Uterus (tissue), 4 donors: ENCODE measurements at places on chromosomes 5 and 9.
A peak's percentile ranks its signal among the peaks of the same experiment; 100 is the strongest.

GRCh38 chr5:139379626-139380449, 3.3 kb downstream of the SLC23A1 start:
- DNase-seq, result no peak

DNA sequence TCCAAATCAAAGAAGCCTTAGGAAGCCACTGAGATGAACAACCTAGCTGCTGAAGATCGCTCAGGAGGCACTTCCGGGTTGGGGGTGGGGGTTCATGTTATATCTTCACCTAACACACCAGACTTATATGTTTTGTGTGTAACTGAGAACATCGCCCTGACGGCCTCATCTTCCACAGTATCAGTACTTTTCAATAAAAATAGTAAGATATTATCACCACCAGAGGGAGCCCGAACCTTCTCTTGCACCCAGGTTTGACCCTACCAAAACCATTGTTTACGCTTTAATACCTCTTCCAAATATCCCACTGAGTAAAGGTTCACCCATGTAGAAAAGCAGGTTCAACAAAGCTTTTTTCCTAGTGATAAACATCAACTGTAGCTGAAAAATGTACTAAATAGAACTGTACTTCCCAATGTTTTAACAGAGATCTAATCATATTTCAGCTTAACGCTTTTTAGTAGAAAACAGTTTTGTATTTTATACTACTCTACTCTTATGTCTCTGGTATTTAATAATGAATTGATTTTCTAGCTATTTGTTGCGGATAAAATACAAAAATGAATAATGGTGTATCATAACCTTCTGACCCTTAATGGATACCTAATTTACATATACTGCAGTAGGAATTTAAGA, 244.0 kb downstream of the EPB41L4A start:
- DNase-seq, result peak; percentile 15

GRCh38 chr9:114733816-114734215, 51.8 kb upstream of the TEX48 start:
- DNase-seq, result no peak

DNA sequence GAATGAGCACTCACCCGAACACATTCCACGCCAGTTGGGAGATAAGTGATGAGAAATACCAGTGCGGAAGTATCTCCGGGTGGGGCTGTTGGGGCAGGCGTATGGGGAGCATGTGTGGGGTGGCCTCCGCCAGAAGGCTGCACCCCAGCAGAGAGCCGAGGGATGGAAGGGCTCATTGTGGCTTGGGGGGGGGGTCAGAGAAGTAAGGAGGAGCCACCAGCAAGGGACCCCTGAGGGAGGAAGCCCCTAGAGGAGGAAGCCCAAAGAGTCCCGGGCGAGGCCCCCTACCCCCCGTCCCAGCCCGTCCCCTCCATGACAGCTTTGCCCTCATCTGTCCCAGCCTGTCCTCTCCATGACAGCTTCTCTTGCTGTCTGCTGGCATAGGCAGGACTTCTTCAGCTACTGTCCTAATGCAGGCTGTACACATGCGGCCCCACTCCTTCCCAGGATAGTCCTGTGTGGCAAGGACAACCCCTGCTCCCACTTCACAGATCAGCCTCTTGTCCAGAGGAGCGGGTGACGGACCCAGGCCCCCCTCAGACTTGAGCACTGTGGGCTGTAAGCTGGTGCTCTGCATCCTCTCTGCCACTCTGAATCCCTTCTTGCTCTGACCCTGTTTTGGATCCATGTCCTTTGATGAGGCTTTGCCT, 239.6 kb downstream of the CACNA1B start:
- DNase-seq, result no peak

DNA sequence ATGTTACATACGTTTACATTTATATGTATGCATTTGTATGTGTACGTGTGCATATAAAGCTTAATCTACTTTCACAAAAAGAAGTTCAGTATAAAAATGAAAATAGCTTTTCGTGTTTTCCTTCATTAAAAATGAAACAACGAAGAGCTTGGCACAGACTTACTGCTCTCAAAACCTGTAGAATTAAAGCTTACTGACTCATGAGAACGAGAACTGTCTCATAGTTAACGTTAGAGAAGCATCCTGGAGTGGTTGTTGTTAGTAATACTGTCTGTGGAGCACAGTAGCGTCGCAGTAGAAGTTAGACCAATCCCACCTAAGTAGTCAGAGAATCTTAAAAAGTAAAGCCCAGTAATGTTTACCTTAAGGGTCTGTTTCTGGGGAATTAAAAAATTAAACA, 1.3 kb downstream of the MAT2B start:
- DNase-seq, result no peak

GRCh38 chr5:14438195-14438606, 143.4 kb upstream of the OTULINL start:
- DNase-seq, result no peak

DNA sequence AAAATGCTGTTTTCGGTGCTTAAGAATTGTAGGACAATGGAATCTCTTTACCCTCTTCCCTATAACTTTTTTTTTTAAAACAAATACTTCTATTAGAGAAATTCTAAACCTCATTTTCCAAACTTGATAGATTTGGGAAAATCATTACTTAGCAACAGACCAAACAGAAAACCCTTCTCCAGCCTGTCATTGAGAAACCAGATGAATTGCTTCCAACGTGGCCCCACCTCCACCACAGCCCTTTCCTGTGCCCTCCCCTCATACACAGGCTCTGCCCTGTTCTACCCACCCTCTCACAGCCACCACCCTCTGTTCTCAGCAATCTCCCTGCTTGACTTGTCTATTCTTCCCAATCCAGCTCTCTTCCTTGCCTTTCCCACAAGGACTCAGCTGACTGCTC, 221.2 kb downstream of the DMRT2 start:
- DNase-seq, result no peak

- peak; percentile 26 for DNase-seq
Observed at GRCh38 chr9:19156805-19157204, 29.5 kb upstream of the PLIN2 start.

- no peak for DNase-seq
Observed at GRCh38 chr9:8860925-8861324, 1061.3 kb upstream of the DMAC1 start.

DNA sequence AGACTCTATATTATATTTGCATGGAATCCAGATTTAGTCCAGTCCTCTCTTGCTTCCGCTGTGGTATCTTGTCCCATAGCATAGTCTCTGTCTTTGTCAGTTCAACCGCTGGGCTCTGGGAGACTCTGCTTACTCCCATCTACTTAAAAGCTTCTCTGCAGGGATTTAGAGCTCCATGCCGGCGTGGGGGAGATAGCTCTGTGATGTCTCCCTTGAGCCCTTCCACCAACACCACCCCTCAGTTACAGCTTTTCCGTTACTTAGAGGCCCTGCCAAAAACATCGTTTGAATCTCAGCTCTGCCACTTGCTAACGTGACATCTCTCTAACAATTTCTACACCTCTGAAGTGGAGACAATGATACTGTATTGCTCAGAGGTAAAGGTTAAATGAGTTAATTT, 306.1 kb upstream of the ZNF608 start:
- no peak for DNase-seq

- DNase-seq, result no peak
Observed at GRCh38 chr5:10488144-10488543, 46.5 kb downstream of the ROPN1L start.

GRCh38 chr5:78727786-78728761, 79.5 kb upstream of the LHFPL2 start:
- no peak for DNase-seq

GRCh38 chr5:146527785-146528184, 11.8 kb upstream of the GPR151 start:
- DNase-seq, result no peak

DNA sequence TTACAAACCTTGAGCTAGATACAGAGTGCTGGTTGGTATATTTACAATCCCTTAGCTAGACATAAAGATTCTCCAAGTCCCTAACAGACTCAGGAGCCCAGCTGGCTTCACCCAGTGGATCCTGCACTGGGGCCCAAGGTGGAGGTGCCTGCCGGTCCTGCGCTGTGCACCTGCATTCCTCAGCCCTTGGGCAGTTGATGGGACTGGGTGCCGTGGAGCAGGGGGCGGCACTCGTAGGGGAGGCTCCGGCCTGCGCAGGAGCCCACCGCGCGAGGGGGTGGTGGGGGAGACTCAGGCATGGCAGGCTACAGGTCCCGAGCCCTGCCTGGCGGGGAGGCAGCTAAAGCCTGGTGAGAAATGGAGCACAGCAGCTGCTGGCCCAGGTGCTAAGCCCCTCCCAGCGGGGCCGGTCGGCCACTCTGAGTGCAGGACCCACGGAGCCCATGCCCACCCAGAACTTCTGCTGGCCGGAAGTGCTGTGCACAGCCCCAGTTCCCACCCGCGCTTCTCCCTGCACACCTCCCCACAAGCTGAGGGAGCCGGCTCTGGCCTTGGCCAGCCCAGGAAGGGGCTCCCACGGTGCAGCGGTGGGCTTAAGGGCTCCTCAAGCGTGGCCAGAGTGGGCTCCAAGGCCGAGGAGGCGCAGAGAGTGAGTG, 1464.7 kb downstream of the EFNA5 start:
- DNase-seq, result no peak

- DNase-seq, result no peak
Observed at GRCh38 chr9:24516463-24516862, 29.2 kb downstream of the IZUMO3 start.

DNA sequence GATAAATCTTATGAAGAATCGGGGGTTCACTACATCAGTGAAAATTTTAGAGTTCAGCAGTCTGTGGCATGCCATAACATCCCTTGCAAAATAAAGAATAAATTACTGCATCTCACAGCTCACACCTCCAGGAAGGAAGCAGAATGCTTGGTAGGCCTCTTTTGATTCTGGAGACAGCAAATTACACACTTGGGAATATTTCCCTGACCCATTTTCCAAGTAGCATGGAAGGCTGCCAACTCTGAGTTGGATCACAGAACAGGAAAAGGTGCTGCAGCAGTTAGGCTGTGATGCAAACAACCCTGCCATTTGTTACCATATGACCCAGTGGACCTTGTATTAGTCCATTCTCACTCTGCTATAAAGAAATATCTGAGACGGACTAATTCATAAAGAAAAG, 293.5 kb downstream of the ASTN2 start:
- DNase-seq, result no peak

DNA sequence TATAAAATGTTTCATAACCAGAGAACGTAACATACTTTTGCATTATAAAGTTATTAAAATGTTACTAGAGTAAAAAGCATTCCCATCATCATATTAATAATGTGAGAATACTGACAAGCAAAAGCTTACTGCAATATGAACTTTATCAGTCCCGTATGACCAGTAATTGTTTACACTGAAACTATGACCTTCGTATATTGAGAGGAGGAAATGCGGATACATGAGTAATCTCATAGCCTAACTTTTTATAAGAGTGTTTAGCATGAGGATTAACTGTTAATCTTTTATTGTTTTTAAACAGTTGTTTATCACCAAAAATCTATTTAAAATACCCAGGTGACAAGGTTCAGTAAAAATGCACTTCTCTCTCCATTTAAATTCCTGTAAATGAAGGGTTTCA, 272.4 kb downstream of the SLF1 start:
- no peak for DNase-seq

DNA sequence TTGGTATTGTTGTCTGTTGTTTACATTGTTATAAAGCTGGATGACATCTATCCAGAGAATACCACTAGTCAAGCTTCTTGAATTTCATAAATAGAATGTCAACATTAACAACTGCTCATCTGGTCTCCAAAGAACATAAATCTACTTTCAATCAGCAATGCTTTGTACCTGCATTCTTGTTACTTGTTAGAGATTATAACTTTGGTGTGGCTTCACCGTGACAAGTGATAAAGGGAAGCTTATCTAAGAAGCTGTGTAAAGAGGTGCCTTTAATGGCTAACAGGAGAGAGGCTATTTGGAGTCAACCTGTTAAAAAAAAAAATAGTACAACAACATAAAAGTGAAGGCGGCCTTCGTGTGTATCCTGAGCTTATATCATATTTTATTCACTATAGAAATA, 41.8 kb downstream of the MUSK start:
- no peak for DNase-seq

- no peak for DNase-seq
Observed at GRCh38 chr5:6692906-6693305, 20.3 kb upstream of the TENT4A start.

- no peak for DNase-seq
Observed at GRCh38 chr5:94442991-94443390, 175.4 kb downstream of the KIAA0825 start.

DNA sequence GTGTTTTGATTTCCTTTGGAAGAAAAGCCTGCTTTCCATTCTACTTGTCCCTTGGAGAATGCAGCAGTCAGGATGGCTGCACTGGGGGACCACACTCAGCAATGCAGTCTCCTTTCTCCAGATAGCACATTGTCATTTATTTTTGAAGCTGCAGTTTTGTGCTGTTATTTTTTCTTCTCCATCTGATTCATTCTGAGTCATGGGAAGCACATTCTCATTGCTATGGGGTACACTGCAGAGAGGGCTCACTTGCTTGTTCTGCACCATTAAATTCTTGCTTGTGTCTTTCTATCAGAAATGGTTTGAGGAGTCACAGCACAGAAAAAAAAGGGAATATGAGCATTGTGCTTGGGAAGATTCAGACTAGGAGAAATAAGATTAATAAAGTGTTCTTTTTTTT, 39.7 kb upstream of the POC5 start:
- DNase-seq, result no peak

- DNase-seq, result no peak
Observed at GRCh38 chr9:136292591-136293448, 11.1 kb downstream of the CCDC187 start.

- DNase-seq, result no peak
Observed at GRCh38 chr9:32456564-32456963, 69.4 kb downstream of the RIGI start.

DNA sequence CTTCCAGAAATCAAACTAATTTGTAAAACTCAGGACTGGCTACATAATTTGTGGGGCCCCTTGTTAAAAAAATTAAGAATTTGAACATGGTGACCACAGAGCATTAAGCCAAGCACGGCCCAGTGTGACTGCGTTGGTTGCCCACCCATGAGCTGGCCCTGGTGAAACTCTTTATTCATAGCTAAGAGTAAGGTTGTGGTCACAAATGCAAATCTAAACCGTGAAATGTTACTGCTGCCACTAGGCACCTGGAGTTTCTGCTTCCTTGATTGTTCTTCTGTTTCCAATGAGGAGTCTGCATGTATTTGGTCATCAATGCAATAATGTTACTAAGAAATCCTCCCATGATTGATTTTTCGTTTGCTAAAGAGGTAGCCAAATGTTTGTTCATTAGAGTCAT, 4.2 kb downstream of the GCNT1 start:
- no peak for DNase-seq

- DNase-seq, result no peak
Observed at GRCh38 chr9:88339317-88339716, 48.9 kb upstream of the SPIN1 start.

- DNase-seq, result no peak
Observed at GRCh38 chr5:167797933-167798332, 493.5 kb upstream of the WWC1 start.
